B cell (primary cell): ENCODE measurements at places on chromosomes 2 and 18.

DNA sequence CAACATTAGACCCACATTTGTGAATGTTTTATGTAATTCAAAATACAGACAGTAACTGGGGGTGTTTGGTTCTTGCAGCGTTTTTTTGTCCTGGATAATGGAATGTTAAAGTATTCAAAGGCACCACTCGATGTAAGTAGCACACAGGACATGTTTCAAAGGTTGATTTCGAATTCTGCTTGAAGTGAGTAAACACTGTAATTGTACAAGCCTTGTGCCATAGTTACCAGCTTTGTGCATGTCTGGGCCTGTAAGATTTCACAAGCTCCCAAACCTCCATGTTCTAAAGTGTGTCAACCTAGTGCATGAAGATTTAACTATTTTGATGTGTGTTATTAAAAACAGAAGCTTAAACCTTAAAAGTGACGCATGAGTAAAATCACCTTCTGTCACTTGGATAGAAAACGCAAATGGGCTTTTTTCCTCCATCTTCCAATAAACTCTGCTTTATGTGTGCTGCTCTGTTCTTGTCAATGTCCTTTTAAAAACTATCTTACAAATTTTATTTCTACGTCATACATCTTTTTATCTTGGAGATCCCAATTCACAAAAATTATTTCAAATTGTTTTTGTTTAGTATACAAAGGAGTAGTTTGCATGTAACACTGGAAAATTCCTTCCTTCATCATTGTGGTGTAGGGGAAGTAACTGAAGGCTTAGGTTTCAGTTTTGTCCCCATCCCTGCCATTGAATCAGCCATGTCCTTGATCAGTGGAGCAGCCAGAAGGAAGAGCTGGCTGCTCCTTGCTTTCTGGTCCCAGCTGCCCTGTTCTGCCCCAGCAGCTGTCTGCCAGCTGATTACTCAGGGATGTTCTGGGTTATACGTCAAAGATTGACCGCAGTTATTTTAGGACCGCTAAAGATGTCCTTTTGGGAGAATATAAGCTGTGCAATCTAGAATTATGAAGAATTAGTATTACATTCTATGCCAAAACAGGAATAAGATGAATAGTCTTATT lies 119.2 kb downstream of the PRKRA start:
- H3K4me1 ChIP-seq: no peaks in the 10 kb centered on the region
- H3K27me3 ChIP-seq: no peaks in the 10 kb centered on the region
- no peaks in the 10 kb centered on the region for H3K36me3 ChIP-seq
- no peak overlapping the region for H3K27ac ChIP-seq

GRCh38 chr18:21550510-21550970 lies 50.0 kb downstream of the ESCO1 start:
- H3K27me3 ChIP-seq: no peaks in the 10 kb centered on the region
- H3K4me1 ChIP-seq: no peaks in the 10 kb centered on the region
- H3K36me3 ChIP-seq: peaks cover 34% of the 10 kb centered on the region
- no peak for DNase-seq
- no peak overlapping the region for H3K27ac ChIP-seq

DNA sequence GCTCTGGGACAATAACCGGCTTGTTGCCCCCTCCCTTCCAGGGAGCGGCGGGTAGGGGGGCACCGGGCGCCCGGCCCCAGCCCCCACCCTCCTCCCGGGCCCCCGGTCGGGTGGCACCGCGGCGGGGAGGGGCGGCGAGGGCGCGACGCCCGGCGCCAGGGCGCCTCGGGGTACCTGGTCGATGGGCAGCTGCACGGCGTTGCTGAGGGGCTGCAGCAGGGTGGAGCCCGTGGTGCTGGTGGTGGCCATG lies 193 bp downstream of the MBOAT2 start:
- no peak overlapping the region for H3K27ac ChIP-seq
- no peaks in the 10 kb centered on the region for H3K27me3 ChIP-seq
- no peak for DNase-seq

- no peak for DNase-seq
- no peak overlapping the region for H3K4me3 ChIP-seq
- no peaks in the 10 kb centered on the region for H3K36me3 ChIP-seq
- H3K27me3 ChIP-seq: no peaks in the 10 kb centered on the region
- H3K4me1 ChIP-seq: peaks cover 54% of the 10 kb centered on the region
- H3K27ac ChIP-seq: no peak overlapping the region
These were observed 25.6 kb upstream of the PTMA start for GRCh38 chr2:231682603-231683291.

DNA sequence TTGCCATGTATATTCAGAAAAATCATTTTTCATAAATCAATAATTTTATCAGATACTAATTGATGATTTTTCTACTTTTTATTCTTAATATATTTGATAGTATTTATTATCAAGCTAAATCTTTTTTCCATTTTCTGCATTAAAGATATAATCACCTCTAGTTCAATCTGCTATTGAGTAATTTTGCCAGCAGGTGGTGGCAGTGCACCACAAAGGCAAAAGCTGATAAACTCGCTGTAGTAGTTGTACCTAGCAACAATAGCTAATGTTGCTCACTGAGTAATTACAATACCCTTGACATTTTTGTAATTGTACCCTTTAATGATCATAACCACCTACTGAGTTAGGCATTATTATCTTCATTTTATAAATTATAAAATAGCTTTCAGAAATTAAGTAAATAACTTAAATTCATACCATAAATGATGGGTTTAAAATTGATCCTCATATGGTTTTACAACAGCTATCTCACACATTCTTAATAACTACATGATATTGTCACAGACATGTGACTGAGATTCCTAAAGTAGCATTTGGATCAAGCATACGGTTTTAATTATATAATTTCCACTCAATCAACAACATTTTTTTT lies 52.0 kb upstream of the CALCRL start:
- H3K4me3 ChIP-seq: no peak overlapping the region
- H3K27me3 ChIP-seq: no peaks in the 10 kb centered on the region
- H3K4me1 ChIP-seq: no peaks in the 10 kb centered on the region

- no peaks in the 10 kb centered on the region for H3K27me3 ChIP-seq
- H3K4me1 ChIP-seq: peaks cover 3% of the 10 kb centered on the region
- no peaks in the 10 kb centered on the region for H3K36me3 ChIP-seq
These were observed 540.1 kb downstream of the NRXN1 start for GRCh38 chr2:50491541-50492476.

- H3K4me3 ChIP-seq: no peak overlapping the region
- DNase-seq: no peak
- H3K27ac ChIP-seq: no peak overlapping the region
- no peaks in the 10 kb centered on the region for H3K36me3 ChIP-seq
- no peaks in the 10 kb centered on the region for H3K27me3 ChIP-seq
These were observed 200.0 kb downstream of the DNER start for GRCh38 chr2:229514273-229514895.

- H3K4me1 ChIP-seq: no peaks in the 10 kb centered on the region
- H3K27ac ChIP-seq: no peak overlapping the region
- no peaks in the 10 kb centered on the region for H3K36me3 ChIP-seq
- H3K27me3 ChIP-seq: no peaks in the 10 kb centered on the region
These were observed 13.7 kb downstream of the ADRA2B start for GRCh38 chr2:96102596-96103186.

GRCh38 chr18:69996417-69996816 lies 48.7 kb upstream of the CD226 start:
- no peak for DNase-seq
- H3K27ac ChIP-seq: no peak overlapping the region
- H3K4me1 ChIP-seq: no peaks in the 10 kb centered on the region
- H3K36me3 ChIP-seq: peaks cover 5% of the 10 kb centered on the region
- H3K4me3 ChIP-seq: no peak overlapping the region

- no peaks in the 10 kb centered on the region for H3K36me3 ChIP-seq
- H3K4me3 ChIP-seq: no peak overlapping the region
- no peaks in the 10 kb centered on the region for H3K4me1 ChIP-seq
- no peak overlapping the region for H3K27ac ChIP-seq
- no peak for DNase-seq
- H3K27me3 ChIP-seq: no peaks in the 10 kb centered on the region
These were observed 43.0 kb upstream of the DSG1 start for GRCh38 chr18:31274931-31275330.

DNA sequence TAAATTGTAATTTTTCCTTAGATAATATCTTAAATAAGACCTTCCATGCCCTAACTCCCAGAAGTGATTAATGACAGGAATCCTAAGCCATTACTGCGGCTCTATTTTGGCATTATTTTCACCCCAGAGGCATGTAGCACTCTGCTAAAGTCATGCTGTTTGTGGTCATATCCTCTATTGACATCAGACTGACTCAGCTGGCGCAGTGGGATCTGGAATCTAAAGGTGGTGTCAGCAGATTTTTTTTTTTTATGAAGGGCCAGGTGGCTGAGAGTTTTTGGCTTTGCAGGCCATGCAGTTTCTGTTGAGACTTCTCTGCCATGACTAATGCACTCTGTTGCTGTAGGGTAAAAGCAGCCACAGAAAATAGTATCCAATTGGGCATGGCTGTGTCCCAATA lies 64.1 kb upstream of the ACVR1C start:
- no peaks in the 10 kb centered on the region for H3K27me3 ChIP-seq
- H3K36me3 ChIP-seq: no peaks in the 10 kb centered on the region
- H3K4me3 ChIP-seq: no peak overlapping the region
- H3K4me1 ChIP-seq: no peaks in the 10 kb centered on the region
- no peak overlapping the region for H3K27ac ChIP-seq

GRCh38 chr2:105736145-105736544 lies 8.6 kb upstream of the NCK2 start:
- no peak for DNase-seq
- peaks cover 53% of the 10 kb centered on the region for H3K4me1 ChIP-seq
- no peak overlapping the region for H3K27ac ChIP-seq
- no peak overlapping the region for H3K4me3 ChIP-seq
